Panc1 (cell line): ENCODE measurements at places on chromosomes 4 and X.

- no peak for DNase-seq
Observed at GRCh38 chrX:26631385-26631784, 415.4 kb downstream of the MAGEB5 start.

DNA sequence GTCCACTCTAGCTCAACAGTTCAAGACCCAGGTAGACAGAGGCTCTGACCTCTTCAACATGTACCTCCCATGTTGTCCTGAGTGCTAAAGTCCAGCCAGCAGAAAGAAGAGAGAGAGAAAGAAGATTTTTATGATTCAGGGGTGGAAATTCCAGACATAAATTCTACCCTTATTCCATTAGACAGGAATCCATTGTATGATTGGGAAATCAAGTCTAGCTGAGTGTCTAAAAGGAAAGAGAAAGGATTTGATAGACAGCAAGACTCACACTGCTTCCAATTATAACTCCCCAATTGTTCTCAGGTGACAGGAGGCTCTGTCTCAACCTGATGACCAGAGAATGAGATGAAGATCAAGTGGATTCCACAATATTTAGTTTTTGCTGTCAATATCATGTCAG, 27.9 kb upstream of the PGM2 start:
- DNase-seq = no peak

- DNase-seq = no peak
Observed at GRCh38 chrX:38798956-38799355, 2.3 kb upstream of the MID1IP1 start.

- no peak for DNase-seq
Observed at GRCh38 chr4:54586320-54586955, 71.3 kb upstream of the KIT start.

GRCh38 chr4:185700630-185701029, 111.4 kb downstream of the SORBS2 start:
- no peak for DNase-seq

GRCh38 chr4:168569931-168570276, 73.1 kb downstream of the PALLD start:
- DNase-seq = no peak

DNA sequence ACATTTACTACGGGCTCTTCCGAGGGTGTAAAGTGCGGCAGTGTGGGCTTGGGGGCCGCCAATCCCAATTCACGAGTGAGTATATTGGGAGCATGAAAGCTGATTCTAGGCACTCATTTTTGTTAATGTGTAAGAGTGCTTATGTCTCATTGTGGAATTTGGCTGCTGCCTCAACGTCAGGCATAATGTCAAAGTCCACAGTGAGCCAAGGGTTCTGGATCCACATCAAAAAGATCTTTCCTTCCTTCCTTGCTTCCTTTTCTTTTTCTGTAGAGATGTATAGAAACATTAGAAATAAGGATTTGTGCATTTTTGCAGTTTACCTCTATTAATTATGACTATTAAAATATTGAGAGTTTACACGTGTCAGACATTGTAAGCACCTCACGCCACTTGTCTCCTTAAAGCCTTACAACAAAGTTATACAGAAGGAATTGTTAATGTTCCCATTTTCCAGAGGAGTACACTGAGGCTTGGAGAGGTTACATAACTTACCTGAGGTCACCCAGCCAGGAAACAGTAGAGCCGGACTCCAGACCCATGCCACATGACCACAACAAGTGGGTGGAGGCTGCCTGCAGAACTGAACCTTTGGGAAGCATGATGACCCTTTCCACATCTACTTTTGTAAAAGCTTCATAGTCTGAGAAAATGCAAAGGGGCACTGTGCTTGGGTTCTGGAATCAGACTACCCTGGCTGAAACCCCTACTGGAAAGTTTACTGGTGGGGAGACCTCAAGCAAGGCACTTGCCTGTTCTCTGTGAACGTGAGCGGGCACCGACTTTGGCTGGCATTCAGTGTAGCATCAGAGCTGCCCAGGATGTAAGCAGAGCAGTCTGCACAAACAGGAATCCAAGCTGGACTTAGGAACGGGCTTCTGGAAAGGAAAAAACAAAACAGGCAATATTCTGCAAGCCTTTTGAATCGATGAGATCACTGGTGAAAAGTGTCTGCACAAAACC, 761 bp downstream of the CLRN2 start:
- no peak for DNase-seq

DNA sequence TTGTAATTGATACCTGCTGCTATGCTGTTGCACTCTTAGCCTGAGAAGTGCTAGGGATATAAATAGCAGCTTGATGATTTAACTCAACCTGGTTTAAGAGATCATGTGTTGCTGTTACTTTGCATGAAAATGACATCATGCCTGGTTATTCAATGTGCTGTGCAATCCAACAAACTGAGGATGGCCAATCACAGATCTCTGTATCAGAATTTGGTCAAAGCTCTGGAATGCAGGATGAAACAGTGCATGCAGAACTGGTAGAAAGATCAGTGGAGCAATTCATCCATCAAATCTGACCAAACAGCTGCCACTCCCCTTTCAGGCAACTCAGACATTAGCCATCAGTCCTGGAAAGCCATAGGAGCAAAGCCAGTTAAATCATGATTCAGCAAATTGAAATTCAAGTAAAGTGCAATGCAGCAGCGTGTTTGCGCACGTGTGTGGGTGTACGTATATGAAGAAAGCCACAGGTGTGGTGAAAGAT, 160.3 kb upstream of the RASGEF1B start:
- no peak for DNase-seq

DNA sequence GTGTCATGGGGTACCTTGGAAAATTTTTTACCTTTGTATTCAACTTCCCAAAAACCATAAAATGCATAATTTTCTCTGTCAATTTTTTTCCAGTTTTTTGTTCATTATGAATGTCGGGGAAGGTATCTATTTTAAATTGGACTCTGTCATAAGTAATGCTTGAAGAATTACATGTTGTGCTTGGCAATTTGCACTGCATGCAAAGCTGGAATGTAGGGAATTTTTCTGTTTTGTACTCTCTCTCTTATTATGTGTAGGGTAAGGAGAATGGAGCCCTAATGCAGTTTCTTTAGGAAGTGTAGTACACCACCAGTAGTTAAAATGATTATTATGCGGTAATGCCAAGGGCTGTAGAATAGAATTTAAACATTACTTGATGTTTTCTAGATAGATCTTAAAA, 137.7 kb upstream of the LIMCH1 start:
- no peak for DNase-seq

DNA sequence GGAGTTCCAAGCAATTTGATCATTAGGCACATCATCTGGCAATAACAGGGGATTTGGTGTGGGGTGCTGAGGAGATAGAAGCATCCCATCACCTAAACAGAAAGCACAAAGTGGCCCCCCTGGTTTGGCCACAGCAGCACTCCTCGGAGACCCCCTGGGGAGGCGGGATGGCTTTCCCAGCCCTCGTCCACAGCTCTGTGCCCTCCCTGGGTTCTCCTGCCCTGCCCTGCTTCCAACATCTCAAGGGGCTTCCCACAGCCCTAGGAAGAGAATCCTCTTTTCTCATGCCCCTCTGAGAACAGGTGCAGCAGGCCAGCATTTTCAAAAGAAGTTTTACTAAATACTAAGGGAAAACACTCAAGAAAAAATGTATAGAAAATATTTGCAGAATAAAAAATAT, 12.8 kb downstream of the ATP5ME start:
- no peak for DNase-seq

DNA sequence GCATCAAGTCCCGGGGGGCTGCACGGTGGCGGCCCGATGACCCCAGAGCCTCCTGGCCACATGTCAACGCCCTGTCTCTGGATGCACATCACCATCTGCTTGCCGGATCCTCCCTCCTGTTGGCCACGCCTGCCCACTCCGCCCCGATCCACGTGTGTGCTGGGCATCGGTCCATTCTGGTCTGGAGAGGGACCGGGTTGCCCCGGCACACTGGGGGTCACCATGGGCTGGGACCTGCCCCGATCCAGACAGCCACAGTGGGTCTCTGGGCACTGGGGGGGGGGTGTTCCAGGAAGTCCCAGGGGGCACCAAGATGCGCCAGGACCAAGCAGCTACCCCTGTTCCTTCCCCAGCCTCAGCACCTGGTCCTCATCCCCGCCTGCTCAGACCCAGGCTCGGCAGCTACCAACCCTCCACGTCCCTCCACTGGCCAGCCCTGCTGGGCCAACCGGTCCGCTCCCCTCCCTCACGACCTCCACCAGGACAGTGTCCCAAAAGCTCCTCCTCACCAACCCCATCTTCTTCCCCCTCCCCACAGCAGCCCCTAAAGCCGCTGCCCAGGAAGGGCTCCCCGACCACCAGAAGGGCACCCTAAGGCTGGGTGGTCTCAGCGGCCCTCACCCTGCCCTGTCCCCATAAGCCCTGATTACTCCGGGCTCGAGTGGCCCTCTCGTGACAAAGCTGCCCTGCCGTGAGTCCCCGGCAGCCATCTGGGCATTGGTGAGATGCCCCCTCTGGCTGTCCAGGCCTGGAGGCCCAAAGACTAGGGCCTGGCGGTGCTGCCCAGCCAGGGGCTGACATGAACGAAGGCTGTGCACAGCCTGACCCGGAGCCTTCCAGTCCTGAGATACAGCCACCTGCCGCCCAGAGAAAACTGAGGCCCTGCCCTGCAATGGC, 4.6 kb downstream of the CTBP1 start:
- no peak for DNase-seq

DNA sequence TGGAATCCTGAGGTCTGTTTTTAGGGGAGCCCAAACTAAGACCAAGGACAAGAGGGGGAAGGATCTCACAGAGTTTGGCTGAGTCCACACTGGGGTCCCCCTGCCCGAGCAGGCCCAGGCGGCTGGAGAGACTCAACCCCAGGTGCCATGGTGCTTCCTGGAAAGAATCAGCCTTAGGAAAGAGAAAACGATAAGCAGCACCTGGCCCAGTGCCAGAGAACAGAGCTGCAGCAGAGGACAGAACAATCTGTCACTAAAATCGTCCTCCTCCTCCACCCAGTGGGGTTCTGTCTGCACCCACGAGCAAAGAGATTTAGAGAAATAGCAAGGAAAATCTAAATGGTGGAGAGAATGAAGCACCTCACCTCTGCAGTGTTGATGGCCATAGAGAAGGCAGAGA, 470.5 kb downstream of the BCOR start:
- no peak for DNase-seq

DNA sequence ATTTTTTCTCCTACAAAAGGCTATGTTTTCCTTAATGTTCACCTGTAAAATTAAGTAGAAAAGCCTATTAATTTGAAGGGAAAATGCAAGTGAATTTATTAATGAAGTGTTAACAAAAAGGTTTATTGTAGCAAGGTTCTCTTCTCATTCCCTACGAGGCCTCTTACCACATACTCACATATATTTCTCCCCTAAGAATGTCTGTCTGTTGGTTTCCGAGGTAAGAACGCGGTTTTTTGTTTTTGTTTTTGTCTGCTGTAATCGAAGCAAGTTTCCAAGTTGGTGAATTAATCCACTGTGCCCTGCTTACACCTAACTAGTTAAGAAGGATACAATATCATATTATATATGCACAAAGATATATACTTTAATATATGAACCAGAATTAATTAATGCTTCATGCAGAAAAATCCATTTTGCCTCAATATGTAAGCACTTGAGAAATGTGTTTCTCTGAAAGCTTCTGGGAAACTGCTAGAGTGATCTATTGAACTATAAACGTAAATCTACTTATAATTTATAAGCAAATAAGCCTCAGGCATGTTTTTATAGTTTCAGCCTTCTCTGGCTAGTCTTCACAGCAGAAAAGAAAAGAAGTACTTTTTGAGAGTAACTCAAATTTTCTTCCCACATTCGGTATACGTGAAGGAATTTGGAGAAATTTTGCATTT, 120.8 kb downstream of the EGF start:
- no peak for DNase-seq

DNA sequence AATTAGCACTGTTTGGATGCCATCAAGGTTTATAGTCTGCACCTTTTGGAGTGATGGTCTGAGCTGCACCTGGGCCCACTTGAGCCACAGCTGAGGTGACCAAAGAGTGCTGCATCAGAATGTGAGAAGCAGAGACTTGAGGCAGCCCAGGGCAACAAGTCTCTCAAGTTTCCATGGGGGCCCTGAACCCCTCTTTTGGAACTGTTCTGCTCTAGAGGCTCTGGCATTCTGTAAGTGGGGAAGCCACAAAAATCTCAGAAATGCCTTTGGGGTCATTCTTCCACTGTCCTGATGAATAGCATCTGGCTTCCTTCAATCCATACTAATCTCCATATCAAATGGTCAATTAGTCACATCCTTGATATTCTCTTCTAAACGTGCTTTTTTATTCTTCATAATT, 298.4 kb upstream of the MAOA start:
- no peak for DNase-seq

DNA sequence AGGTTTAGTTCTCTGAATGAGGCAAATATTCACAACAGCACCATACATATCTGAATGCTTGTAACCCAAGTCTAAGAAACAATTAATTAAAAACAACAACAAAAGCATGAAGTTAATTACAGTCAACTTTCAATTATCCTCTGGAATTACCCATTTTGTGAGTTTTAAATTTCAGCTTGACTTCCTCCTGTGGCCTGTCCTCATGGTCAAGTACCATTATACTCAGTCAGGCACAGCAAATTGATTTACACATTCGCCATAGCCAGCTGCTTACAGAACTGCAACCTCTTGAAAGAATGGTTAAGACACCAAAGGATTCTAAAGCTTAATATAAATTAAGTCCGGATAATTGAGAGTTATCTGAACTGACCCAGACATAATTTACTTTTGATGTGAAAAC, 306.5 kb downstream of the CAMK2D start:
- DNase-seq = no peak

GRCh38 chr4:80948141-80948540, 82.4 kb upstream of the BMP3 start:
- DNase-seq = no peak

DNA sequence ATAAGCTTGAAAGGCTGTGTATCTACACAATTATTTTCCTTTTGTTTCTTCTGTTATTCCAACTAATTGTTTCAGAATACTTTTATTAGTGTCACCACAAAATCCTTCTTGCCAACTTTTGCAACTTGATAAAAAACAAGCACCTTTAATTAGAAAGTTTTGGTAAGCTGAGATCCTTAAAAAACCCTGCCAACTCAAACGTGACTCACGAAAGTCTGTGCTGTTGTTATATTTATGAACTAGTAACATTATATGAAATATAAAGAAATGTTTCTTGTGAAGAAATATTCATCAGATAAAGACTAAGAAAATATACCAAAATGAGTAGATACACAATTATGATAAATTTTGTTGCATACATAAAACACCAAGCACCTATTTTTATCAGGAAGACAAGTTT, 49.0 kb downstream of the HUWE1 start:
- no peak for DNase-seq
